HCT116 (cell line): ENCODE measurements at places on chromosomes 2 and 18. TPM values are rescaled to one million over a fixed set of nuclear protein-coding genes. Genes with fewer than 3 reads are reported as not detected.

DNA sequence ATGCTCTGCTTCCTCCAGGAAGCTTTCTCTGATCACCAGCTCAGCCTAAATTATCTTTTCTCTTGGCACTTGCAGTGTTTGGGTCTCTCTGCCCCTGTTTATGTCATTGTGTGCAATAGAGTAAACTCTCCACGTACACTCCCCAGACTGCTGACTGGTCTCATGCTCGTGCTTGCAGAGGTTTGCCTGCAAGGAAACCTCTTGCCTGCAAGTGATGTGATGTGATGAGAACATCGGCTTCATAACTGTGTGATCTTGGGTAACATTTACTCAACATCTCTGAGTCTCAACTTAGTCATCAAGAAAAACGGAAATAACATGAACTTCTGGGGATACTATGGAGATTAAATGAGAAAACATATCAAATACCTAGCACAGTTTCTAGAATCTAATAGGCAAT is 92.3 kb downstream of the BIN1 start:
- DNase-seq: no peak

DNA sequence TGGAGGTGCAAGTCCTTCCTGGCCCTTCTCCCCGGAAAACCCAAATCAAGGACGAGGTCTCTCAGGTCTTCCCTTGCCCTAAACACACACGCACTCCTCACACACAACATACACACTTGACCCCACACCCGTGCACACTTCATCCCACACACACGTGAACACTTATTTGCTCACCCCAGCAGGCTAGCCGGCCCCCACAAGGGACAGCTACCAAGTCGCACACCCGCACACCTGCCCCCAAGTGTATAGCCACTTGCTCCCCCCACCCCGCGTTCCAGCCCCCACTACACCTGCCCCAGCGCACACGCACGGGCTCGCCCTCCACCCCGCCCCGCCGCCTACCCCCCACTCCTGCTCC is 359 bp downstream of the TGFBRAP1 start:
- DNase-seq: no peak

- no peak for DNase-seq
Measured at GRCh38 chr18:72867746-72868584, at the start of gene NETO1. Gene NETO1, minus strand, starts transcription at chr18:72867987. Its CDS starts 696 bp downstream, at chr18:72867291.

PSMA8 gene
- not detected for total RNA-seq

GAL3ST2 gene
- total RNA-seq: 0.44 TPM

EVX2 gene
- total RNA-seq: not detected
